ENCODE measurements at places on chromosomes 6 and 20.
A peak's percentile ranks its signal among the peaks of the same experiment; 100 is the strongest.

GRCh38 chr6:116060572-116061283 lies at the start of gene FRK:
FRK (minus strand) TSS chr6:116060891; CDS start chr6:116060311, 580 bp downstream.
- DNase-seq = no peak

DNA sequence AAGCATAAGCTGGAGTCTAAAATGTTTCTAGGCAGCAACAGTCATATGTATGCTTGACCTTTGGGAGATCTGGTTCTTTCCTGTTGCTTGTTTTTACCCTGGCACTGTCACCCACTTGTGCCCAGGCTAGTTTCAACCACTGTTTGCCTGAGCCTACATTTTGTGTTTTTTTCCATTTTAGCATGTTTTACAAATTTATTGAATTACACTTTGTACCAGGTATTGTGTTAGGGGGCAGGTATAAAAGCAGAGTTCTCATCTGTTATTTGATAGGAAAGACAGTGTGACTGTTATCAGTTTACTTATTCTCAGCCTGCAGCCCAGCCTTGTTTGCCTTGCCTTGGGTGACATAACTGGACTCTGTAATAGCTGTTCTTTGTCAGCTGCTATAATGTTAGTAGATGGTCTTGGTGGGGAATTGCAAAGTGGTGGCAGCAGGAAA lies 147.0 kb downstream of the CDKAL1 start:
- DNase-seq = no peak

DNA sequence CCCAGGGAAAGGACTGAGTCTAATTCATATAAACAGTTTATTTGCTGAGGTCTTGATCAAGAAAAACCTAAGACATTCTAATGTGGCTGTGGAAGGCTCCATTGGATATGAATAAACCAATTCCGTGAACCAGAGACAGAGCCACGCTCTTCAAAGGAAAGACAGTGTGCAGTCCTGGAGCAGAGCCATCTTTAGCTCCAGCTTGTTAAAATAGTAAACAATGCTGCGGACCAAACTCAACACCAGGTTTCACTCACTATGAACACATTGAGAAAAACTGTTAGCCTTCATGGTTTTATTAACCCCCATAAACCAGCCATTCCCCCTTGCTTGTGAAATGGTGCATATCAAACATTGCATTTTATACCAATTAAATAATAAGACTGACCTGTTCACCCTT lies 61.9 kb downstream of the COL9A1 start:
- DNase-seq = no peak

GRCh38 chr20:42721923-42722322 lies 467.8 kb downstream of the PTPRT start:
- DNase-seq = no peak

GRCh38 chr6:25882051-25882496 lies 8.0 kb upstream of the SLC17A3 start:
- no peak for DNase-seq

GRCh38 chr20:9550871-9551270 lies 36.5 kb downstream of the LAMP5 start:
- DNase-seq = no peak

DNA sequence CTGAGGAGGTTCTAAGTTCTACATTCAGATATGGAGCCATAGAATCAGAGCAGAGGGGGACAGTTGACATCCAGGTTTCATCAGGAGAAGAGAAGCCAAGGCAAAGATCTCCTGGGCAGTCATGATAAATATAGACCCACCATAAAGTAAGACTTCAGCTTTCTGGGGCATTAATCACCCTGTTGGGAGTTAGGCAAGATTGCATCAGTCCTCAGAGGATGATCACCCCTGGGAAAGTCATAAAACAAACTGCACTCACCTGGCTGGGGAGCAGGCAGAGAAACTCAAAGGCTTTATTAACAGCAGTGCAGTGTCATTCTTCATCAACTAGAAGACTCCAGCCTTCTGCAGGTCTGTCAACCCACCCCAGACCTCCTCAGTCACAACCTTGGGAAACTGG lies 301.3 kb upstream of the JARID2 start:
- no peak for DNase-seq

DNA sequence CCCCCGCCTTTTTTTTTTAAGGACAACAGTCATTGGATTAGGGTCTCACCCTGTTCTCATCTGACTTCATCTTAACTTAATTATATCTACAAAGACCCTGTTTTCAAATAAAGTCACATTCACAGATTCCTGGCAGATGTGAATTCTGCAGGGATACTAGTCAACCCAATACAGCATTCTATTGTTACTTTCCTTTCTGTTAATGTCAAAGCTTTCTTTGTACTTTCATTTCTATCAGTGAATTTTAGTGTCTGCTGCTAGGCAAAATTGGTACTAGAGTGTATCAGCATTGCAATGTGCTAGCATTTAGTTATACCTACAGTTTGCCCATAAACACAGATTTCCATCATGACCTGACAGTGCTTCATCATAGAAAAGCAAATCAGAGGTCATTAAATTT lies 281.9 kb downstream of the CDKAL1 start:
- DNase-seq = no peak

DNA sequence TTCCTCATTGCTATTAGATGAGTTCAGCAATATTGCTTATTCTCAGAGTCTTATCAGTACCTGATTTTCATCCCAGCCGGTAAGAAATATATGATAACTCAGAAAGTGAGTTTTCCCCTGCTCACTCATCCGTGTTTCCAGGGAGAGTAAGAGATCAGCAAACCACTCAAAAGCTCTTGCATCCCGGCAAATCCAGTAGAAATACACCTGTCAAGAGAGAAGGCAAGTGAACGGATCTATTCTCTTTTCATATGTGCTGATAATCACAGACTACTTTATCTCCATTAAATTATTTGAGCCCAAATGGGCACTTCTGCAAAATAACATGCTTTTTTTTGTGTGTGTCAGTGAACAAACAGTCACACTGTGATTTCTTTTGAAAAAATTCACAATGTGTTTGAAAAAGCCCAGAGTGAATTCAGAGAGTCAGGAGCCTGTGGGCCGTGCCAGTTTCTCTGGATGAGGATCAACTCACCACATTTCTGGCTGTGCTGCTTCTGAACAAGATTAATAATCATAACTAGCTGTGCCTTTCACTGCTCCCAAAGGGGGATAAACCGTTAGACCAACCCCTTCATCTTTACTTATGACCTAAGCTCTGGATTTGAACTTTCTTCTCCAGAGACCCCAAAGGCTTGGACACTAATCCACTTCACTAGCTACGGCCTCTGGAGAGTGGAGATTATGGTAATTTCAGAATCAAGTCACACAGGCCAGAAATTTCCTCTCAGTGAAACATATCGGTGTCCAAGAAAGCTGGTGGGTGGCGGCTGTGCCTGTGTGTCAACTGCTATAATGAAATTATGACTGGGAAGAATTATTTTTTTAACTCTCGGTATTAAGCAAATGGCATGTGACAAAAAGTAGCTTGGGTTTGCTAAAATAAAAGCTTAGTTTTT lies 44.2 kb downstream of the NOX3 start:
- DNase-seq = no peak

DNA sequence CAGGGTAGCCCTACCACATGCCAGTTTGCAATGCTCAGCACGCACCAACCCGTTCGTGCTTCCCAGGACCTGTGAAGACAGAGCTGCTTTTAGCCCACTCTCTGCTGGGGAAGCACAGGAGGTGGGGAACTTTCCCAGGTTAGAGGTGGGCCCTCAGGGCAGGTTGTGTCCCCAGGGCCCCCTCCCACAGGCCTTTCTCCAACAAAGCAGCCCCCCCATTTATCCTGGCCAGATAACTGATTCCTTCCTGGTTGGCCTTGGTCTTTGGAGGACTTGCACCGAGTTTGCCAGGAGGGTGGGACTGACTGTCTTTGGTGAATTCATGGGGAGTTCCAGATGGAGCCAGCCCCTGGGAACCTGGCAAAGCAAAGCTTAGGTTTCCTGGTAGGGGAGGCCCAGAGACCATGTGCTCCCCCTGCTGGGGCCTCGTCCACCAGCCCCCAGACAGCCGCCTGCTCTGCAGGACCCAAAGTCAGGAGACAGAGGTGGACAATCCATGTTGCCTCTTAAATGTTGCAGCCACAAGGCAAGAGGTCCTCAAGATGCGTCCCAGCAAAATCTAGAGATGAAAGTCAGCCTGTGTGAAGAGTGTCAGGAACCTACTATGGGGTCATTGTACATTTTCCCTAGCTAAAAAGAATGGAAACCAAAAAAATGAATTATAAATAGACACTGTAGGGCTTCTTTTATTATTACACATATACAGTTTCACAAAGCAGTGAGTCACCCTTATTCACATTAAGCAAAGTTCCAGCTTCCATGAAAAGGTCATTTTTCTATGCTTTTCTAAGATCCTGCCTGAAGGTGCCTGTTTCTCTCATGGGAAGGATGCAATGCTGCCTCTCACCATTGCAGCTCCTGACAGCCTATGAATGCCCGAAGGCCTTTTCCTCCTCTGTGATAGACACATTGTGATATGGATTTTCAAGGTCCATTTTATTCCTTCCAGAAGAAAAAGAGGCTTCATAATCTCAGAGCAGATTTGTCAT lies 497.8 kb downstream of the PREX1 start:
- no peak for DNase-seq

DNA sequence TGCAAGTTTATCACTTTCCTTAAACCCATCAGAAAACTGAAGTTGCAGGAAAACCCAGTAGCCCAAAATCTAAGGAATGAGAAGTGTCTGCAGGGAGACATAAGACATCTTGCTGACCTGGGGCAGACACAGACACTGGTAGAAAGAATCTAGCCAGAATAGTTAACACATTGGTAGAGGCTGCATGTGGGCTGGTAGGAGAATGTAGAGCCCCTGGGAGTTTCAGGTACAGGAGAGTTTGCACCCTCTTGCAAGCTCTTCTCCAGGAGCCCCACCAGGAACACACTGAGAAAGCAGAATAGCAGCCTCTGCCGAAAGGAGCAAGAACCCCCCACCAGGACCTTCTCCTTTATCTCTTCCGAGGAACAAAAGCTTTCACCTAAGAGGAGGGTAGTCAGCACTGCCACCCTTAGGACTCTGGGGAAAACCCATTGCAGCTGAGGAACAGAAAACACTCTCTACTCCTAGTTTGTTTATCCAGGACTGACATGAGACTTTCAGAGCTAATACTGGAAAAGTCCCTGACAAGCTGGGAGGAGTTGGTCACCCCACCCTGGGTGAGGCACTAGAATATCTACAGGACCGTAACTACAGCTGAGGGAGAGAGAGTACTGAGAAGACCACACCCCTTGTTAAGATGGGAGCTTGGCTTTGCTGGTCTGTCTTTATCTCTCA lies 10.5 kb upstream of the OGFRL1 start:
- no peak for DNase-seq

DNA sequence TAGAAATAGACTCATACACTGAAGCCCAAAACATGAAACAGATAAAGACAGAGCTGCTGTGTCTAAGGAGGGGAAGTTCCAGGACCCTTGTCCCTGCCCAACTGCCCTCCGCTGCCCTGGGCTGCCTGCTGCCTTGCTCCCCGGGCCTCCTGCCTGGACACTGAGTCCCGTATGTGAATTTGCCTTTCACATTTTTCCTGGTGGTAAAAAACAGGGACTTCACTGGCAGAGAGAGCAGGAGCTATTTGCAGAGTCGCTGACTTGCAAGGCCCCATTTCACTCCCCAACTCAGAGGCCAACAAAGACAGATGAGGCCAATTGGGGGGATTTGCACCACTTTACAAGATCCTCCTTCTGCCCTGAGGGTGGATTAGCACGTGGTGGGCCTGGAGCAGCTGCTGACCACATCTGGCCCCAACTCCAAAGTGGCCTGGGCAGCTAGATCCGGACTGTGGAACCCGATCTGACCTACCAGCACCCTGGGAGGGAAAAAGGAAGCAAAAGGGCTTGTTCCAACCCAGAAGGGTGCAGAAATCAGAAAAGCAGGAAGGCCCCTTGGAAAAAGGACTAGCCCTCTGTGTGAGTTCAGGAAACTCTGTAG lies 61.4 kb downstream of the NOL4L start:
- DNase-seq = no peak

- DNase-seq = no peak
These were observed 104.9 kb upstream of the FOXA2 start for GRCh38 chr20:22689266-22689665.

- DNase-seq = no peak
These were observed 45.0 kb downstream of the EDN1 start for GRCh38 chr6:12335131-12335527.

GRCh38 chr6:167755461-167755860 lies 71.2 kb upstream of the AFDN start:
- DNase-seq = no peak

GRCh38 chr20:49641683-49642656 lies 71.7 kb downstream of the B4GALT5 start:
- DNase-seq = peak; percentile 16

DNA sequence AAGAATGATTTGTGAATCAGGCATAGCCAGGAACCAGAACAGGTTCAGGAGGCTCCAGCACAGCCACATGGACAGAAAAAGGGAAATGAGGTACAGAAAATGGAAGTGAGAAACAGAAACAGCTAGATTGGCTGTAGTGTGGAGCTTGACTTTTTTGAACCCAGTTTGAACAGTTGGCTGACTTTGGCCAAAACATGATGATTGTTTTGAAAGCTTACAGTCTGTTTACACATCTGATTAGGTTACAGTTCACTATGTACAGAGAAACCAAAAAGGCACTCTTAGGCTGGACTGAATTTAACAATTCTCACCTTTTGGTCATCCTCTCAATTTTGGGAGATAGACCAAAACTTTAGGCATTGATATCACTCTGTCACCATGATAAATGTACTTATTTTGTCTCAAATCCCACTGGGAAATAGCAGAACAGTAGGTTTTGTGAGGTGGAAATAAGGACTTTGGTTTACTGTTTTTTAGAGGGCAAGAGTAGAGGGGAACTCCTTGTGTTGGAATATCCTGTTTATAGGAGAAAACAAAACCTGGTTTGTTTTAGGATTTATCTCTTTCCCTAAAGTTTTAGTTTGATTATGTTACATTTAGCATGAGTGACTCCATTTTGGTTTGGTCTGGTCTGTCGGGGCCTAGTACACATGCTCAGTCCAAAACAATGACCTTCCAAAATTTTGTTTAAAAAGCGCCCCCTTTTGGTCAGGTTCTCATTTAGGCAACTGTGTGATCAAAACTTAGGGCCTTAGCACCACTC lies 123.1 kb downstream of the OLIG3 start:
- DNase-seq = no peak

GRCh38 chr20:48142516-48142773 lies 357.2 kb upstream of the SULF2 start:
- no peak for DNase-seq

GRCh38 chr6:113873043-113873667 lies 16.0 kb downstream of the MARCKS start:
- DNase-seq = peak; percentile 4

- no peak for DNase-seq
These were observed 294.3 kb upstream of the MAN1A1 start for GRCh38 chr6:119643876-119644275.

GRCh38 chr6:63792736-63793464 lies 157.3 kb downstream of the PHF3 start:
- DNase-seq = no peak

- DNase-seq = no peak
These were observed 371.1 kb upstream of the ARID1B start for GRCh38 chr6:156406099-156406498.

DNA sequence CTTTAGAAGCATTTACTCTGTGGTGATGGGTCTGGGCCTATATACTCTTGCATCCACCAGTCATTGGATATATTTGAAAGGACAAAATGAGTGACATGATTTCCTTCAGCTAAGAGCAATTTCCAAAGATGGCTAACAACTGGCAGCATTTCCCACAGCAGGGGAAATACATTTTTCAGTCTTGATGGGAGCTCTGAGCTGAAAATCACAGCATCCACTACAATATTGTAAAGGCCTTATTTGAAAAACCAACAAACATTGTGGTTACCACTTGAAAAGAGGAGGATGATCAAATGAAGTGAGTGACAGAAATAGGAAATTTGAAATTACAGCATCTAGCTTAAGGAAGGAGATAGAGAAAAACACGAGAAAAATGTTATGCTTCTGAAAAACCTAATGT lies 705.0 kb upstream of the EPHA7 start:
- DNase-seq = no peak
